ENCODE measurements at places on chromosomes 7 and 10. TPM values are rescaled to one million over a fixed set of nuclear protein-coding genes. Genes with fewer than 3 reads are reported as not detected.

The ZNF518A gene
- total RNA-seq = 7.0 TPM

The LIPA gene
- 43.8 TPM for total RNA-seq

The FXYD4 gene
- not detected for total RNA-seq

The NPC1L1 gene
- total RNA-seq = 0.06 TPM

The PAOX gene
- 2.2 TPM for total RNA-seq

The C1QL3 gene
- total RNA-seq = not detected

The SEMA4G gene
- total RNA-seq = 7.4 TPM

The PLEKHS1 gene
- 0.06 TPM for total RNA-seq

The PNLIPRP2 gene
- 0.06 TPM for total RNA-seq

Measured in A549 treated with AZD2906 at 1 μM for 4 hours (cell line).